ENCODE measurements at places on chromosomes 16 and 17.
A peak's percentile ranks its signal among the peaks of the same experiment; 100 is the strongest.

GRCh38 chr17:51376739-51377138 lies 116.4 kb downstream of the UTP18 start:
- no peak for DNase-seq

- DNase-seq = no peak
Observed at GRCh38 chr17:71330099-71330375, 790.8 kb upstream of the SOX9 start.

- DNase-seq = no peak
Observed at GRCh38 chr16:69917739-69918138, 33.4 kb upstream of the CLEC18A start.

DNA sequence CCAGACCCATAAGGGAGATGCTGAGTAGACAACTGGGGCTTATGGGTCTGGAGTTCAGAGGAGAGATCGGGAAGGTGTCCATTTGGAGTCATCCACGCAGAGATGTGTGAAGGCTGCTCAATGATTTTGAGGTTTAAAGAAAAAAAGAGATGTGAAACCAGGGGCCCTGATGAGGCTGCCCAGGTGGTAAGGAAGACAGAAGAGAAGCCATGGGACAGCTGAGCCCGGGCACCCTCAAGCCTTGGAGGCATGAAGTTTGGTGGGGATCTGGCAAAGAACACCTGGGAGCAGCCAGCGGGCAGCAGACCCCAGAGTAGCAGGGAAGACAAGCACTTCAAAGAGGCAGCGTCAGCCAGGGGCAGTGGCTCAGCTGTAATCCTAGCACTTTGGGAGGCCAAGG lies 20.8 kb upstream of the MYO15B start:
- no peak for DNase-seq

- no peak for DNase-seq
Observed at GRCh38 chr16:6081320-6081976, 983.9 kb upstream of the EEF2KMT start.

DNA sequence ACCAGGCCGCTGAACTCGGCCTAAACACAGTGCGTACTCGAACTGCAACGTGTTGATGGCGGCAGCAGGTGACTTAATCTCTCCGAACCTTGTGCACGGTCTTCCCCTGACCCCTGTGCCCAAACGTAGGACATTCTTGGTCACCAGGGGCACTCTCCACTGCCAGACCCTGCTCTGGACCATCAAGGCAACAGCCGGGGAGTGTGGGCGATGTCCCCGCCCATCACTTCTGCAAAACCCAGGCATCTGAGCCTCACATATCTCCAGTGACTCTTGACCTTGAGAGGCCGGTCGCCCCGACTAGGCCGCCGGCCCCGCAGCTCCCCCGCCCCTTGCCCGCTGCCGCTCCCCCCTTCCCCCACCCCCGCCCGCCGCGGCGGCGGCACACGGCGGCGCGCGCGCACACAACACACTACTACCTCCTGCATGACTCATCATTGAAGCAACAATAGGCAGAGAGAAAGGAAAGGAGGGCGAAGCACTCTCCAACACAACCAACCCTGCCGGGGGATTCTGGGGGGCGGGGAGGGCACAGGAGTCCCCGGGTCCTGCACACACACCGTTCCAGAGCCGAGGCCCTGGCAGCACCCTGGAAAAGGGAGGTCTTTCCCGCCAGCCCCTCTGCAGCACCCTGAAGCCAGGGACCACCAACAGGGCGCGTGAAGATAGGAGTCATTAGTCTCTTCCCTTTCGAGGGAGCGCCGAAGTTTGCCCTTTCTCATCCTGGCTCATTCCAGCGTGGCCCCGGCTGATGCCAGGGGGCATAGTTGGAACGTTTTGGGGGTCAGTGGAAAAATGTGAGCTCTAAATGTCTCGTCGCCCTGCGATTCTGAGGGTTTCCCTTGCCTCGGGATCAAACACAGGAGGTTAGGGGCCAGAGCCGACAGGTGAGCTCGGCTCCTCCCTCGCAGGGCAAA lies 1.9 kb downstream of the MNT start:
- peak; percentile 76 for DNase-seq

DNA sequence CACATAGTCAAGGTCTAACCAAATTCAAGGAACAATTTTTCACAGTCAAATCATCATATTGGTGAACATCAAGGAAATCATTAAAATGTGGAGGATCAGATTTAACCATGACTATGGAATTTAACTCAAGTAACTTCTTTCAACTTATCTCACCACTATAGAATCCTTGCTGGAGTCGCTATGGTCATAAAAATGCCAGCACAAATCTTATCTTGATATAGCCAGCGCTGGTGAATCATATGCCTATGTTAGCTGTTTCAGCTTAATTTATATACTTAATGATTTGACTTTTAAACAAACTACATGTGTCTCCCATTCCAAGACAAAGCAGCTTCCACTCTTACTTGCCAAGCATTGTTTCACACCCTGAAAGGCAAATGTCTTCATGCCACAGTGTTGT lies 416.4 kb downstream of the CDH11 start:
- no peak for DNase-seq
